ENCODE measurements at places on chromosomes 2 and 18.

DNA sequence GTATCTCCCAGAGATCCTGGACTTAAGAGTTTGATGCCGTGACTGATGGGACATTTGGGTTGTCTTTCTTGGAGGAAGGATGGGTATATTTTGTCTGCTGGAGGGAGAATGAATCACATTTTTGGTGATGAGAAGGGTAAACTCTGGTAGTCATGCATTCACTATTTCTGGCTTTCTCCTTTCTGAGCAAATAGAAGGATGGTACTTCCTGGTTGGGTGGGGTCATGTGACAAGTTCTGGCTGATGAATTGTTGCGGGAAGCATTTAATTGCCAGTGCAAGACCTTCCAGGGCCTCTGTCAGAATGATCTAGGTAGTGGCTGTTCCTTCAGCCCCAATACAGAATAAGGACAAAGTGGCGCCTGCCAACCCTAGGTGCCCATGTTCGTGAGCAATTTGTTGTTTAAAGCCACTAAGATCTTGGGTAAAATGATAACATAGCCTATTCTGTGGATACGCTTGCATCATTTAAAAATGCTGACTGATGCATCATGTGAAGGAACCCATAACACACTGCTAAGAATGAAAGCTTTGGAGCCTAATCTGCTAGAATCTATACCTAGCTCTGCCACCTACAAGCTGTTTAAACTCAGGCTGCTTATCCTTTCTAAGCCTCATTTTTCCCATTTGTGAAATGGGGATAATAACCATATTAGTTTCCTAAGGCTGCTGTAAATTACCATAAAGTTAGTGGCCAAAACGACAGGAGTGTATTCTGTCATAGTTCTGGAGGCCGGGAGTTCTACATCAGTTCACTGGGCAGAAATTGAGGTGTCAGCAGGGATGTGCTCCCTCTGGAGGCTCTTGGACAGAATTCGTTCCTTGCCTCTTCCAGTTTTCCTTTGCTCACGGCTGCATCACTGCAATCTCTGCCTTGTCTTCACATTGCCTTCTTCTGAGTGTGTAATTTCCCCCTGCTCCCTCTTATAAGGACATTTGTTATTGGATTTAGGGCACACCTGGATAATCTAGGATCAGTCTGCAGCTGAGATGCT lies 281.3 kb downstream of the AGPS start:
- DNase-seq = no peak

GRCh38 chr18:75696391-75696790 lies 268.9 kb upstream of the SMIM21 start:
- DNase-seq = no peak

DNA sequence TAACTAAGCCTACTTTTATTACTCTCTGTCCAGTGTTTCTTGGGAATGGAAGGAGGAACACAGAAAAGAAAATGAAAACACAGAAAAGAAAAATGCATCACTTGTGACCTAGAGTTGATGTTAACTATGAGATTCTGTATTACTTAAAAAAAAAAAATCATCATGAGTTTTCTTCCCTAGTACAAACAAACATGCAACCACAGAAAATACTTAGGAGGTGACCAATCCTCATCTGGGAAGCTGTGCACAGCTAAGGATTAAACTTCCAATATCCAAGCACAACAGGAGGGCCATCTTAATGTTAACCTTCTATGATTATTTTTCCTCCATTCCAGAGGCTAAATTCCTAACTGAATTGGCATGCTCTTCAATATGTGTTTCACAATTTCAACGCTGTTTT lies 1140.4 kb downstream of the LRP1B start:
- DNase-seq = no peak

DNA sequence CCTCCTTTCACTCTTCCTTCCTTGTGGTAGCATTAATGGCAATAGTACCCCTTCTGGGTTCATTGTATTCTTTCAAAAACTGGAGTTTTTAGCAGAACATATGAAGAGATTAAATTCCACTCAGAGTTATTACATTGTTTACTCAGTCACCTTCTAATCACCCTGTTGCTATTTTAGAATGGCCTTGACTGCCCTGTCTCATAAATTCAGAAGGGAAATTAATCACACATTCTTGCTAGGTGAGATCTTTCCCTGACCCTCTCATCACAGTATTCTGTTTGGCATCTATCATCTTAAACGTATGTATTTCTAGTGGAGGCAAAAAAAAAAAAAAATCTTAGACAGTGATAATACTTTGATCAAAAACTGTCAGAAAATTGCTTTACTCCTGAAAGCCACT lies 760.4 kb downstream of the ADCYAP1 start:
- no peak for DNase-seq

GRCh38 chr2:70733646-70734180 lies 34.3 kb downstream of the ADD2 start:
- peak; percentile 56 for DNase-seq

DNA sequence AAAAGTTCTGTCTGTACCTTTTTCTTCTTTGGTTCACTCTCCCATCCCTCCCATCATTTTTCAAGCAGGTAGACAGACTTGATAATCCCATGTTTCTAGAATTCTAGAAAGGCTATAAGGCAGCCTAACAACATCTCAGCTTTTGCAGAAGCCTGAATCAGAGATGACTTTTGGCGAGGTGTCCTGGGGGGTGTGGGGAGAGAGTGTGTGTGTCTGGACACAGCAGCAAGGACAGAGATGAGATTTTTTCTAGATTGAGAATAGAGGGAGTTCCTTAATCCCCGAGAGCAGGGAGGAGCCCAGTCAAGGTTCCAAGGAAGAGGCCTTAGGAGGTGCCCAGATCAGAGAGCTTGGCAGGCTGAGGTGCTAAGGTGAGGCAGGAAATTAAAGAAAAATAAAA lies 22.0 kb upstream of the LAPTM4A start:
- no peak for DNase-seq

GRCh38 chr2:198630384-198630783 lies 826.0 kb downstream of the PLCL1 start:
- DNase-seq = no peak

GRCh38 chr18:77548790-77549420 lies 299.3 kb downstream of the GALR1 start:
- no peak for DNase-seq

DNA sequence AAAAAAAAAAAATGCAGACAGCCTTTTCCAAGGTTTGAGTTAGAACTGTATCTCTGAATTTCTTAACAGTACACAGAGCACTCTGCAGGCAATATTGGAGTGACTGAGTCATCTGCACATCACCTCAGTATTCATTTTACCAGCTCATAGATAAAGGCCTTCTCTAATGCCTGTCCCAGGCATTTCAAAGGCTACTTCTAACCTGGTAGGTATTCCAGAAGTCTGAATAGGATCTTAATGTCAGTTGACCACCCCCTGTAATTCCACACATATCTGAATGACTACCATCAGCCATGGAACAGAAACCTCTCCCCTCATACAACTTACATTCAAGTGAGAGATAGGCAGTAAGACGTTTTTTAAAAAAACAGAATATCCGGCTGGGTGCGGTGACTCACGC lies 9.0 kb downstream of the METTL21A start:
- DNase-seq = no peak

DNA sequence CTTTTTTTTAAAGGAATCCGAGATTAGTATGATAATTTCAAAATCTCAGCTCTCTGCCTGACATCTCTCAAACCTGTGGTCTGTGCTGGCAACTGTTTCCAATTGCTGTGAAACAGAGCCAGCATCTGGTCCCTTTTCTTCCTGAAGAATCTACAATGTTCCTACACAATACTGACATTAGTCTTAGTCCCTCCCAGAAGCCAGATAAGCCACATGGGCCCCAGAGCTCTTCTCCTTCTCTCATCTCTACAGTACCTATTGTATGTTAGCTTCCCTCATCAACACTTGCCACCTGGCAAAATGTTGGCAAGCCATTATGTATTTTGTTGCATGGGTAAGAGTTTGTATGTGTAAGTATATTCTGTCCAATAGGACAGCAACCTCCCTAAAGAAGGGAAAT lies 62.9 kb upstream of the CDKL4 start:
- no peak for DNase-seq

DNA sequence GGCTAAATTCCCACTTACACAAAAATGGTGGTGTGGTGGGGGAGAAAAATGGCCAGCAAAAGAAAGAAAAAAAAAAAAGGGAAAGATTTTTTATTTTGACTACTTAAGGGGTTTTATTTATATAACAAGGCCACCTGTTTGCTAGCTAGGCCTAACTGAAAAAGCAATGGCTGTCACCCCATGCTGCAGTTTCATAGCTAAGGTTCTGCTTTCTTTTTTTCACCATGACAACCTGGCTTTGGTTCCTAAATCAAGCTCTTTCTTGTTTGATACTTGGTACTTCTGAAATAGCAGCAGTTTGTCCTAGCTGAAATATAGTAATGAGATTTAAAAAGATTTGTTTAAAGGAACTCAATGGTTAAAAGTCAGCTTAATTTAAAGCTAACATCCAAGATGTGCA lies 433.2 kb upstream of the MEX3C start:
- no peak for DNase-seq

- DNase-seq = no peak
Observed at GRCh38 chr18:63043516-63043915, 276.1 kb downstream of the BCL2 start.

DNA sequence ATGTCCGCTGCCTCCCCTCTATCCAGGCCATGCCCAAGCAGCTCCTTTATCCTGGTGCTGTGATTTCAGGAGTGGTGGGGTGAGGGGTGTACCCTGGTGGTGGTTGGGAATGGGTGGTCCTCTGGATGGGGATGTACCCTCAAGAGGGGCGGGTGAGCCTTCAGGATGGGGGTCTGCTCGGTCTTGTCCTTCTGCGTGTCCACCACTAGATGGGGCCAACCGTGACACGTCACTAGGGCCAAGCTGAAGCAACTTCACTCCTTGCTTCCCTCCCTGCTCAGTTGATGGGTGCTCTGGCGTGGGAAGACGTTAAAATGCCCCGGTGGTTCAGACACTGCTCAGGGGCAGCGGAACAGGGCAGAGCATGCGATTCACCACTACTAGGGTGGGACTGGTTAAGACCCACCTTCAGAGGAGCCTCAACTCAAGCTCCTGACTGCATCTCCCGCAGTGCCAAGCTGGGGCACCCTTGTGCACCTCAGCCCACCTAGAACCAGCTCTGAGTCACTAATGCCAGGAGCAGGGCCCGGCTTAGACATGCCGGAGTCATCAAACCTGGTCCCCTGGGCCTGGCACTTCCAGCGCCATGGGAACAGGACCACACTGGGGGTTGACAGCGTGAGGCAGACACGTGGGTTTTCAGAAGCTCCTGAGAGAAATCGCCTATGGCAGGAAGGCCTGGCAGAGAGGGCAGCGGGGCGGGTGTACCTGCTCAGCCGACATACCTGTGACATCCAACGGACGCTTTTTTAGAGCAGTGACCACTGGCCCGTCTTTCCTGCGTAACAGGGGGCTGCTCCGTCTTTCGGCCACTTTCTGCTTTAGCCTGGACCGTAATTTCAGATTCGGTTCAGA lies 256.7 kb downstream of the HDAC4 start:
- peak; percentile 61 for DNase-seq

DNA sequence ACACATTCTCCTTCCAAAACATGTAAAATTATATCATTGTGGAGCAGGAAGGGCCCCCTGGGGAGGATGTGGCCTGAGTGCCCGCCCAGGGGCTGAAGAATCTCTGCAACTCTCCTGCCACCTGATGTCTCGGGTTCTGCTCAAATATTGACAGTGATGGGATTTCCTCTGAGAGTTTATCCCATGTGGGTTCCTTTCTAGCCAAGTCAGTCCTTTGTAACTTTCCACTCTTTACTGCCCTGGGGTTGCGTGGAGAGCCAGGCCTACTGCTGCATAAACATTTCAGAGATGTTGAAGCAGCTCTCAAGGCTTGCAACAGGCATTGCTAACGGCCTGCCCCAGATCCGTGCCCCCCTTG lies 4.0 kb upstream of the RAB17 start:
- no peak for DNase-seq

GRCh38 chr2:172404824-172405223 lies 22.6 kb upstream of the ITGA6 start:
- DNase-seq = peak; percentile 24

DNA sequence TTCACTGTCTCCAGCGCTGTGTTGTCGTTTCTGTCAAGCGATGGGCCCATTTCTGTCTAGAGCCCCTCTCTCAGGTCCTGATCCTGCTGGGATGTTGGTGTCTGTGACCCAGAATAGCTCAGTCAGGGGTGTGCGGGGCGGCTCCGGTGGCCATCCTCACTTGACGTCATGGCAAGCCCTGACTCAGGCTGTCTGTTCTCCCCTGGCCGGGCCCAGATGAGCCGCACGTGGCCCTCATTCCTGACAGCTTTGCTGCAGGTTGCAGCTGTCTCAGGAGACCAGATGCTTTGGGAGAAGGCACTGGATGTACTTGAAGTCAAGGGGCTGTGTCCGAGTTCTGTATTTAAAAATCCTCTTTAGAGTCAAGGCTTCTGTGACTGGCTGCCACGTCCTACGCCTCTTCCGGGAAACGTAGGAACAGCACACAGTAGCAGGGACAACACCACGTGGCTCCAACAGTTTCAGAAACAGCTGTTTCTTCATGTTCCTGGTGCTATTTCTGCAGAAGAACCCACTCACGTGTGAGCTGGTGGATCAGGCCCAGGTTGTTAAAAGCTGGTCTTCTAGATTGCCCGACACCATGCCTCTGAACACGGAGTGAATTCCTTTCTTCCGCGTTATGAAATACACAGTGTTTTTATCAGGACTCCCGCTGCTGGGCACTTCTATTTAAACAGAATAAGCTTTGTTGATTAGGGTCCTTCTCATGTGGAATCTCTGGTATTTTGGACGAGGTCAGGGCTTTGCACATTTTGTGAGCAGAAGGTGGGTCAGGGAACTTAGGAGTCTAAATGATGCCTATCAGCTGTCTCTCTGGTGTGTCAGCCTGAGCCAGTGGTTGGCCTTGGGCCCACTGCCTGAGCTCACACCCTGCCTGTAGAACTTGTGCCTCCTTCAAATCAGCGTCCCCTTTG lies 28.3 kb upstream of the NTSR2 start:
- DNase-seq = no peak

DNA sequence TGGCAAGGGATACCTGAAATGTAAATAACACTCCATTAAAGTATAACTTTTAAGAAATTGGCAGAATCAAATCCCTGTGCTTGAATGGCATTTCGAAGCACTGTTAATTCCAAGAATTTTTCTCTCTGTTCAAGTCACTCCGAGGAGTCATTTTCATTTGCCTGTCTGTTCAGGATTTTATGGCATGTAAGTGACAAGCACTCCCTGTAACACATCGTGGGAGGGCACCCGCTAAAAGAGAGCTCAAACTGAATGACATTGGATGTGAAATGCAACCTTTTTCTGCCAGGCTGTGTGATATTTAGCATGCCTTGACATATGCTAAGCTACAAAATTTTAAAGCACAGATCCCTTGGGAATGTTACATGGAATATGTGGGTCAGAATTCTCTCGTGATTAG lies 339.6 kb downstream of the LRRTM1 start:
- peak; percentile 79 for DNase-seq

GRCh38 chr2:6883448-6884122 lies 6.0 kb downstream of the RSAD2 start:
- DNase-seq = no peak

- no peak for DNase-seq
Observed at GRCh38 chr2:3451926-3452671, 67.2 kb downstream of the ADI1 start.

DNA sequence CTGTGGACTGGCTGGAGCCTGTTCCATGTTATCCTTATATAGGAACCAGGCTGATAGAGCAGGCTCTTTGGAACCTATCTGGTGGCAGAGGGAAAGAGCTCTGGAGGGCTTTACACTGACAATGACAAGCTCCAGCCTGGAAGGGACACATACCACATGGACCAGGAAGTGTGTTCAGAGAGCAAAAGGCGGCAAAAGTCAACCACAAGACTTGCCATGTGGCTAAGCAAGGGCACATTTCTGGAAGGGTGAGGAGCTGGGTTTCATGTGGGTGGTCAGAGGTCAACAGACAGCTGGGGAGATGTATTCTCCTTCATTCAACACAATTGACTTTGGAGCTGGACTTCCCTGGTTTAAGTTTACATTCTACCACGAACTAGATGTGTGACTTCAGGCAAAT lies 325.2 kb downstream of the DYSF start:
- DNase-seq = no peak

Data from putamen (tissue), 1 donor.